ENCODE measurements at places on chromosomes 4 and X.

DNA sequence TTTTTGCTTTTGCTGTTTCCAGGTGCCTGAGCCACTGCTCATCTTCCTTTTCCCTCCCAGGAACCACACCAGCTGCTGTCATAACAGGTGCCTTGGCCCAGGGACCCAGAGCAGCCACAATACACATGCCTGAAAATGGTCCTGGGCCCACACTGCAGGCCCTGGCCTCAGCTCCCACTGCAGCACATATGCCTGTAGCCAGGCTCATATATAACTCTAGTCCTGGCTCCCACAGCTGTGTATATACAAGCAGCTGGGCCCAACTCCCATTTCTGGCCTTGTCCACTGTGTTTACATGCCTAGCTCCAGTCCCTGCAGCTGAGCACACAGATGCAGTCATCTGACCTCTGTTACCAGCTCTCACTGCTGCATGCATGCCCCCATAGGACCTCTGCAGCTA, 930.5 kb downstream of the ADGRL3 start:
- no peak for DNase-seq

DNA sequence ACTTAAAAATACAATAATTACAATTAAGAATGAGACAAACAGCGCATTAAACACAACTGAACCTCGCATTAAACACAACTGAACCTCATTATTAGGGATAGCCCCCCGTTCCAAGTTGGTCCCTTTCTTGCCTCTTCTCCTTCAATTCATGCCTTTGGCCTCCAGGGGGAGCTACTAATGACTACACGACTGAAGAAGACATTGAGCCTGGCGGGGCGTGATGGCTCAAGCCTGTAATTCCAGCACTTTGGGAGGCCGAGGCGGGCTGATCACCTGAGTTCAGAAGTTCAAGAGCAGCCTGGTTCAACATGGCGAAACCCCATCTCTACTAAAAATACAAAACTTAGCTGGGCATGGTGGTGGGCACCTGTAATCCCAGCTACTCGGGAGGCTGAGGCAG, 56.4 kb upstream of the NWD2 start:
- no peak for DNase-seq

DNA sequence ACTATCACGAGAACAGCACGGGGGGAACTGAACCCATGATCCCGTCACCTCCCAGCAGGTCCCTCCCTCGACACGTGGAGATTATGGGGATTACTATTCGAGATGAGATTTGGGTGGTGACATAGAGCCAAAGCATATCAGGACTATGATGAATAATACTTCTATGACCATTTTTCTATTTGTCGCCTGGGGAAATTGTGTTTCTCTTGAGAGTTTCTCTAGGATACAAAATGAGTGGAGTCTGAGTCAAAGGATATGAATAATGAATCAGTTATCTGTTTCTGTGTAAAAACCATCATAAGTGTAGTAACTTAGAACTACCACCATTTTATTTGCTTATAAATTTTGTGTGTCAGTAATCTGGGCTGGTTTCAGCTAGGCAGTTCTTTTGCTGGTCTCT, 533.0 kb upstream of the ARX start:
- DNase-seq, result no peak

GRCh38 chr4:74549936-74550335, 105.0 kb downstream of the AREG start:
- DNase-seq, result no peak

DNA sequence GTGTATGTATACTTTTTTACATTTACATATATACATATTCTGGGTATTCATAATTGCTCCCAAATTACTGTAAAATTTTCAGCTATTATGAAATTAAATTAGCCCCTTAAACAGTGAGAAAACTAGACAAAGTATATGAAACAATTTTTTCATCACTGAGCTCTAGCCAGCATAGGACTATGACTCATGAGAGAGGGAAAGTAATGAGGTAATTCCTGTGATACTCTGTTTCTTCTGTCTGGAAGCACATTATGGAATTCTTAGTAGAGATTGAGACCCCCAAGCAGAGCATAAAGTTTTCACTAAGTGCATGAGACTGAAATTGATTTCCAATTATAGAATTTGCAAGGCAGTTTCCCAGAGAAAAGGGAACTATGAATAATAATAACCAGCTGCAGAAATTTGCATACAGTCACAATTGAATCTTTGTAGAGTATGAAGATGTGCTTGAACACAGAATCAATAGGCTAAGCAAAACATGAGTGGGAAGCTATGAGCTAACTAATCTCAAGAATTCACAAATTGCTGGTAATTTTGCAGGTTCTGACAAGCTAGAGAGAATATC, 779.3 kb downstream of the ARAP2 start:
- no peak for DNase-seq

DNA sequence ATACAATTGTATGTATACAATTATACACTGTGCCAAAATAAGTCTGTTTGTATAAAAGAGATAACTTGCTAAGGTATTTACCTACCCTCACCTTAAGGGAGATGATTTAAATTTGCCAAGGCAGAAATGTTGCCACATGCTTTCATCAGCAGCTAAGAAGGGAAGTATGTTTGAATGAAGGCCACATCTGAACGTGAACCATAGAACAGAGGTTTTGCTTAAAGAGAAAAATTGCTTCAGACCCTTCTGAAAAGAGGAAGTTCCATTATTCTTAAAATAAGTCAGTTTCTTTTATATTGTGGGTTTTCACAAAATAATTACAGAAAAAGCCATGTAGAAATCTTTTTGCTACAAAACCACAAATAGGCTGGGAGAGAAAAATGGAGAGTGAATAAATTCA, 621.5 kb upstream of the HTR2C start:
- no peak for DNase-seq

DNA sequence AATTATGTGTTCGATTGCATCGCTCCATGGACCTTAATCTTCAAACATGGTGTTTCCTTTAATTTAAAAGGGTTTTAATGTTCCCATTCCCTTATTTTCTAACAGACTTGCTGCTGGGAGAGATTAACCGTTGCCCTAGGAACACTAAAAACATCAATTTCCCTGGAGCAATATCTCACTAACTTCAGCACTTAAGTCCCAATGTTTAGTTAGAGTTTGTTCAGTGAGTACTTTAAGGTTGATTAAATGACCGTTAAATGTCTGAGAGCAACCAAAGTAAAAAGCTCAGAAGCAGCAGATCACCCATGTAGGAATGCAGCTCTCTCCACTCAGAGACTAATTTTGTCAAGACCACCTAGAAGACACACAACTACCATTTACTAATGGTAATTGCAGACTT, 111.2 kb upstream of the PDE5A start:
- DNase-seq, result no peak

DNA sequence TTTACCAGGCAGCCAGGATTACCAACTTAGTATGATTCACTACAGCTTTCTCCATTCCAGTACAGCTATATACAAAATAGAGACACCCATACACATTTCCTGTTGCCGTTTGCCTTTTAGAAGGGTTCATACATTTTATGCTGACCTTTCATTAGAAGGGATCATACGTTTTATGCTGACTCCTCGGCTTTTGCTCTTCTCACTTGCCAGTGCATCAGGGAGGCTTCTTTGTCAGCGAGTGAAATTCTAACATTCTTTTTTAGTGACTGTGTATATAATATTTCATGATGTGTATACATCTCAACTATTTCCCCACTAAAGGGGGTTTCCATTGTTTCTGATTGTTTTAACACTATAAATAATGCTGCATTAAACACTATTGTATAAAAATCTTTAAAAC, 552.6 kb downstream of the TRIML1 start:
- DNase-seq, result no peak

GRCh38 chr4:119536572-119537528, 91.8 kb downstream of the PDE5A start:
- DNase-seq, result no peak

DNA sequence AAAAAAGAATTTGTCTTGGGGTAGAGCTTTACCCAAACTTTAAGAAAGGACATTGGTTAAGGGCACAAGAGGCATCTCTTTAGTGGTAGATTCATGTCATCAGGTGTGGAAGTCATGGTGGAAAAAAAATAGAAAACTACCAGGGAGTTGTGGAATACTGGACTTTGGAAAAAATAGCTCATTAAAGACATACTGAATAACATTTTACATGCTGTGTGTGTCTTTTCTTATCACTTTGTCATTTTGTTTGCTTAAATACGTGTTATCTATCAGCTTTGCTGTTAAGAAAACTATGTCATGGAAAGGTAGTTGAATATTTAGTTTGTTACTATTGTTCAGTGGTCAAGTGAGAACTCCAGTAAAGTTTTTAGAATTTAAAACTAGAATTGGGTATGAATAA, 147.0 kb downstream of the CCSER1 start:
- DNase-seq, result no peak

DNA sequence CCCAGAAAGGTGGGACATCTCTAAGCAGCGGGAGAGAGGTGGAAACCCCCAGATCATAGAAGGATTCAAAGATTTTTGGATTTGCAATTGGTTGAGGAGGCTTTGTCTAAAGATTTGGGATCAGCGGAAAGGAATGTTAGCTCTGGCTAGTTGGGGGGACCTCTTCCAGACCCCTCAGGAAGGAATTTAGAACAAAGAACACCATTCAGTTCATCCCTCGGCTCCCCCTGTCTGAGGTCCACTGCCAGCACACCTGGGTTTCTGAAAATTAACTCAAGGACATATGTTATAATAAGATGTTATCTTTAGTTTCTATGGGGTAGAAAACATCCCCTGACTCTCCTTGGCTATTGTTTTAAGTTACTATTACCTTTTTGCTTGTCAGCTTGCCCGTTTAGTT, 163.6 kb downstream of the CEP135 start:
- DNase-seq, result no peak

- peak; percentile 18 for DNase-seq
Measured at GRCh38 chr4:79241846-79242245, 84.0 kb downstream of the NAA11 start.

- DNase-seq, result no peak
Measured at GRCh38 chr4:78923464-78924312, 15.6 kb downstream of the PAQR3 start.

GRCh38 chr4:52037689-52038102, 403 bp downstream of the SGCB start:
- DNase-seq, result peak; percentile 11

DNA sequence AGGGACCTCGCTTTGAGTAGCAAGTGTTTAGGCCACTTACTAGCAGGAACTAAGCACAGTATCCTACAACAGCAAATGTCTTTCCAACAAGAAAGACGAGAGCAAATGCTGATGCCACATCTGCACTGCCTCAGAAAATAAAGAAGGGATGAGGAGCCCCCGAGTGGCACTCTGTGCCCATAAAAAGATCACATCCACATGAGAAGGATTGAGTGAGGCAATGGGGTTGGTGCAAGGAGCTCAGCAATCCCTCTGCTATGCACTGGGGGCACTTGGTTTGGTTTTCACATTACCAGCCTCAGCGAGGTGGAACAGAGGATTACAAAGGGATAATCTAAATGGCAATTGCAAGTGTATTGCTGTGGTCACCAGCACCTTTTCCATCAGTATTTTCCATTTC, 252.8 kb upstream of the SLC7A11 start:
- DNase-seq, result no peak

GRCh38 chr4:74254386-74254785, 53.9 kb upstream of the EPGN start:
- no peak for DNase-seq

GRCh38 chrX:11239230-11239629, 54.0 kb upstream of the AMELX start:
- peak; percentile 18 for DNase-seq

DNA sequence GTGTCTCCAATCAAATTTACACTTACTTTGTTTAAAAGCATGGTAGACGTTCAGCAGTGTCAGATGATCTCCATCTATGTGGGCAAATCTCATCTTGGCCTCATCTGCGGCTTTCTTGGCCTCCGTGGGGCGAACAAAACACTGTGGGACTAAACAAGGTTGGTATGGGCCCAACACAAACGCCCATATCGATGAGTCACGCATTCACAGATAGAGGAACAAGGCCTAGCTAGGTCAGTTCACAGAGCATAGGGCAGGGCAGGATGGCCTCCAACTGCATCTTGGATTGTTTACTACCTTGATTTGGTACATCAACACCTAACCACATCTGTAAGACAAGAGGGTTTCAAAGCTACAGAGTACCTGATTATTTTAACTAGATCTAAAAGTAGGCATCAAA, 47.3 kb downstream of the DHX15 start:
- DNase-seq, result no peak

GRCh38 chr4:72468904-72469502, 100.0 kb downstream of the ADAMTS3 start:
- peak; percentile 17 for DNase-seq

DNA sequence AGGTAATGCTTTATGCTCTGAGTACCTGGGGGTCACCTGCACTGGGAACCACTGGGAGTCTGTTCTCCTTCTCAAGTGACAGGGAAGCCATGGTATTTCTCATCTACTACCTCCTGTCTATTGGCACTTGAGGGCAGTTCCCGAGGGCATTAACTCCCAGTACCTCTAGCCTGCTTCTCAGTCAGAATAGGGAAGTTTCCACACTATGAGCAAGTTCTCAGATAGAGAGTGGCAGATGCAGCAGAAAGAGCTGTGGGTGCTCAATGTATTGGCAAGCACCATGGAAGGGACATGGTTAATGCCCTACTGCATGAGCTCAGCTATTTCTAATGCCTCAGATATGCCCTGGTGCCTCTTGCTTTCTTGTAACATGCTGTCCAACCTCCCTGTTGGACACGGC, 74.1 kb downstream of the ANOS1 start:
- no peak for DNase-seq

DNA sequence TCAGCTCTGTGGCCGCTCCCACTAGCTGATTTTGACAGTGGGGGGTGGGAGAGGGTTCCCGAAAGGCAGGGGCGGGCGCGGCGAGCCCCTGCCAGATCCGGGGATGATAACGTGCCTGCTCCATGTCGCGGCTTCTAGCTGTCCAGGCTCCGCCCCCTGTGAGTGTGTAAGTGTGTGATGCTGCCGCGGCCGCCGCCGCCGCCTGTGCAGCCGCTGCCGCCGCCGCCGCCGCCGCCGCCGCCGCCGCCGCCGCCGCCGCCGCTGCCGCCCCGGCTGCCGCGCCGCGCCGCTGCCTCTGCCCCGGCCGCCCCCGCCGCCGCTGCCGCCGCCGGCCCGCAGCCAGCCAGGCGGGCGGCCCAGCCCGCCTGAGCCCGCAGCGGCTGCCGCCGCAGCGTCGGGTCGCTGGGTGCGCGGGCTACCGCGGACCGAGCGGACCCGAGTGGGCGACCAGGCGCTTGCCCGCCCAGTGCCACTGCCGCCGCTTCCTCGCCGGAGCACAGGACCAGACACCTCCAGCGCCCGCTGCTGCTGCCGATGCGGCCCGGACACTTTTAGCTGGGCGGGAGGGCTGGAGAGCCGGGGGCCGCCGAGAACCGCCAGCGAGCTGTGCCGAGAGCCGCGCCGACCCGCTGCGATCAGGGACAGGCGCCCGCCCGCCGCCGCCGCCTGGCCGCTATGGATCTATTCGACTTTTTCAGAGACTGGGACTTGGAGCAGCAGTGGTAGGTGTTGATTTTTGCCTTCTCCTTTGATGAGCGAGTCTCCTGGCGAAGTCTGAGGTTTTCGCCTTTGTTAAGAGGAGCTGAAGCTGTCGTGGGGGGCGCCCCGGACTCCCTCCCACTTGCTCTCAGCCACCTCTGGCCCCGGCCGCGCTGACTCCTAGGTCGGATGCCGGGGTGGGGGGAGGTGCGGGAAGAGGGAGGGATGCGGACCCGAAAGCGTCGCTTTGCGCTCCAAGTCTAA, at the start of gene AFF2:
Gene AFF2 (plus strand): TSS at position 195 of the 963 bp plus-strand sequence. CDS start 481 bp downstream, at position 676.
- DNase-seq, result peak; percentile 22

GRCh38 chr4:85573270-85573669, 98.3 kb downstream of the ARHGAP24 start:
- no peak for DNase-seq

GRCh38 chrX:129836827-129837226, 6.9 kb downstream of the ZDHHC9 start:
- no peak for DNase-seq

GRCh38 chrX:1336331-1336943, at the start of gene IL3RA:
TSS of gene IL3RA (plus strand) at chrX:1336785. CDS start at chrX:1341766, 4,981 bp downstream.
- no peak for DNase-seq

All from SW480 (cell line).